ENCODE measurements at places on chromosomes 5 and 9. TPM values are rescaled to one million over a fixed set of nuclear protein-coding genes. Genes with fewer than 3 reads are reported as not detected.

TEK gene
- 4.3 TPM for polyA plus RNA-seq

WHRN gene
- polyA plus RNA-seq = 1.5 TPM

SPRY4 gene
- polyA plus RNA-seq = 9.2 TPM

SLC2A8 gene
- 8.7 TPM for polyA plus RNA-seq

PAEP gene
- not detected for polyA plus RNA-seq

PCDHGA12 gene
- 8.5 TPM for polyA plus RNA-seq

GRM6 gene
- not detected for polyA plus RNA-seq

MYOT gene
- not detected for polyA plus RNA-seq

MAPK9 gene
- 24.1 TPM for polyA plus RNA-seq

CD14 gene
- polyA plus RNA-seq = 2.1 TPM

DEPDC1B gene
- 2.5 TPM for polyA plus RNA-seq

ARID3C gene
- not detected for polyA plus RNA-seq

WDR38 gene
- polyA plus RNA-seq = not detected

NSUN2 gene
- polyA plus RNA-seq = 48.2 TPM

SPEF2 gene
- 4.6 TPM for polyA plus RNA-seq

FAT2 gene
- not detected for polyA plus RNA-seq

CCL27 gene
- 0.50 TPM for polyA plus RNA-seq

AMACR gene
- 22.6 TPM for polyA plus RNA-seq

ANKRD18A gene
- polyA plus RNA-seq = not detected

POLE3 gene
- polyA plus RNA-seq = 49.4 TPM

PLPPR1 gene
- not detected for polyA plus RNA-seq

PCDHB1 gene
- not detected for polyA plus RNA-seq

CHSY3 gene
- polyA plus RNA-seq = 0.20 TPM

NR5A1 gene
- polyA plus RNA-seq = not detected

AK8 gene
- polyA plus RNA-seq = 0.89 TPM

IFNE gene
- 1.3 TPM for polyA plus RNA-seq

SLC36A2 gene
- not detected for polyA plus RNA-seq

TMEM171 gene
- 11.0 TPM for polyA plus RNA-seq

FOXD4L4 gene
- not detected for polyA plus RNA-seq

GPR151 gene
- not detected for polyA plus RNA-seq

GRIA1 gene
- polyA plus RNA-seq = 0.13 TPM

IFNA13 gene
- not detected for polyA plus RNA-seq

SH3TC2 gene
- 0.88 TPM for polyA plus RNA-seq

ANKDD1B gene
- polyA plus RNA-seq = 0.15 TPM

NPR3 gene
- polyA plus RNA-seq = 39.2 TPM

RASEF gene
- polyA plus RNA-seq = not detected

GFI1B gene
- polyA plus RNA-seq = not detected

SLC35D2 gene
- polyA plus RNA-seq = 6.0 TPM

SH3RF2 gene
- 0.37 TPM for polyA plus RNA-seq

SLC6A19 gene
- not detected for polyA plus RNA-seq

ADAMTS13 gene
- 0.86 TPM for polyA plus RNA-seq

LRRC19 gene
- polyA plus RNA-seq = not detected

All from GM23248 (cell line).